Cortex of kidney (tissue), 1 donor: ENCODE measurements at places on chromosomes 4 and X.

DNA sequence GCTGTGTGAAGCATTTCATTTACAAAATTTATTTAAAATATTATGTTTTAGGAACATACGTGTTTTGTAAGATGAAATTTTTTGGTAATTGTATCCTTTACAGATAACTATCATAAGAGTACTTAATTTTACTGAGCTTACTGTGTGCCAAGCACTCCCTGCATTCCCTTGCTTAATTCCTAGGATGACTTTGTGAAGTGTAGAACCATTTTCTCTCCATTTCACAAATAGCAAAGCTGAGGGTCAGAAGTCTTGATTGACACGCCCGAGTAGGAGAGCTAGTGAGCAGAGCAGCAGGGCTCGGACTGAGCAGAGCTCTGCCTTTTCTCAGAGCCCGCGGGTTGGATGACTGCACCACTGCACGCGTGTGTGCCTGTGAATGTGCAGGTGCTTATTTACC is 30.6 kb downstream of the PIGG start:
- no peak for DNase-seq

GRCh38 chr4:37964734-37965457 is 4.7 kb downstream of the PTTG2 start:
- no peak for DNase-seq

- DNase-seq = no peak
Observed at GRCh38 chrX:151176231-151176750, at the start of gene GPR50. TSS of gene GPR50 (plus strand) at chrX:151176584. CDS start at chrX:151176722, 138 bp downstream.

- DNase-seq = no peak
Observed at GRCh38 chr4:25874655-25875054, 11.9 kb upstream of the SEL1L3 start.

- no peak for DNase-seq
Observed at GRCh38 chrX:124217304-124218251, 114.9 kb upstream of the TEX13D start.

- DNase-seq = no peak
Observed at GRCh38 chr4:138978028-138978585, 37.5 kb upstream of the NOCT start.

DNA sequence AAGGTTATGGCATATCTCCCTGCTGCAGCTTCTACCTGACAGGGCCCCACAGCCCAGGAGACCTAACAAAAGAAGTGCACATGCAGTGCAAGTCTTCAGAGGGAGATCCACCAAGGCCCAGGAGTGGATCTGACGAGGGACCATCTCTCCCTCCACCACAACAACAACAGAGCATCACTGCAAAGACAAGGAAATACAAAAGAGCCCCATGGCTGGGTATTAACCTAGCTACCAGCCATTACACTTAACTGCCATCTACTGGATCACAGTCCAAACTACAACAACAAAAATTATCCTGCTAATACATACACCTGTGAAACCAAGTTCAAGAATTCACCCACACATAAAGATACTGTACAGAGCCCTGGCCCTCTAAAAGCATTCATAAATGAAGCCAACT is 280.2 kb upstream of the SLC7A11 start:
- DNase-seq = no peak

DNA sequence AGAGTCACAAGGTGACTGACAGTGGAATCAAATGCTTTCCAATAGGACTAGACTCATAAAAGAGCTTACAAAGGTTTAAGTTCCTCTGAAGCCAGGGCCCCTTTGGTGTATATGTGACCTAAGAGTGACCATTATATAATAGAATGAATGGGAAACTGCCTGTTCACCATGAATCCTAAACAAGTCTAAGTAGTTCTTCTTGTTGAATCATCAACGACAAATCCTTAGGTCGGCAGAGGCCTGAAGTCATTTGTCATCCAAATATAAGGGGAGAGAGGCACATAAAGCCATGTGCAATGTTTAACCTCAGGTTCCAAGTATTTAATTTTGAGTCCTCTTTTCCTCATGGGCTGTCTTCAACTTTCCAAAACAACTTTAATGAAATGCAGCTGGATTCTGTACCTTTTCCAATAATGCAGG is 122.4 kb downstream of the RASL11B start:
- DNase-seq = no peak

GRCh38 chrX:22136711-22137110 is 104.6 kb downstream of the PHEX start:
- no peak for DNase-seq

DNA sequence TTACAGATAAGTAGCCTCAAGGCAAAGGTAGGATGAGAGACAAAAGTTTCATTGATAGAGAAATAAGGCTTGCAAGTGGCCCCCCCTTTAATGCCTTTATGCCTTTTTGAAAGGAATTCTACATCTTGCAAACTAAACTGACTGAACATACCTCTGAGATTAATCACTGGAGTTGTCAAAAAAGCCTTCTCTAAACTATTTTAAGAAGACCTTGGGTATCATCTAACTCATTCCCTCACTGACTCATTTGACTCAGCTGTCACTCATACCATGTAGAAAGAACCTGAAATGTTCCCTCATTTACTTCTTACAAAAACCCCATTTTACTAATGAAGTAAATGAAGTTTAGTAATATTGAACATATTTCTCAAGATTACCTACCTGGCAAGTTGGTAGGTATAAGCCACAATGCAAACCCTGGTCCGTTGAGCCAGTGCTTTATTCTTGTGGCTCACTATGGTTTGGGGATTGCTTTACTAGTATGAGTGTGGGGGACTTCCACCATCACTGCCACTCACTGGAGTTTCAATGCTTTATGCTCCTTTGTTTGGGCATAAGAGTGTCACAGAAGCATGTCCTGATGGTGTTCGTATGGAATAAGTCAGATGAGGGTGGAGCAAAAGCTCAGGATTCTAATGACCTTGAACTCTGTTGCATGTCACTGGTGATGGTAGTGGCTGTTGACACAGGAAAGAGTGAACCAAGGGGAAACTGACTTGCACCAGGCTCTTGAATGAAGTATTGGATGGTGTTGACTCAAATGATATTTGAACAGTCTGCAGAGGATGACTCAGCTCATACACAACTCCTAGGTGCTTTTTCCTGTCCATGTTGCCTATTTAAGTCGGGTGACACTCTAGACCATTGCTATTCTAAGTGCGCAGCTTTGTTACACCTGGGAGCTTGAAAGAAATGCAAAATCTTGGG is 305.5 kb upstream of the EMCN start:
- no peak for DNase-seq

DNA sequence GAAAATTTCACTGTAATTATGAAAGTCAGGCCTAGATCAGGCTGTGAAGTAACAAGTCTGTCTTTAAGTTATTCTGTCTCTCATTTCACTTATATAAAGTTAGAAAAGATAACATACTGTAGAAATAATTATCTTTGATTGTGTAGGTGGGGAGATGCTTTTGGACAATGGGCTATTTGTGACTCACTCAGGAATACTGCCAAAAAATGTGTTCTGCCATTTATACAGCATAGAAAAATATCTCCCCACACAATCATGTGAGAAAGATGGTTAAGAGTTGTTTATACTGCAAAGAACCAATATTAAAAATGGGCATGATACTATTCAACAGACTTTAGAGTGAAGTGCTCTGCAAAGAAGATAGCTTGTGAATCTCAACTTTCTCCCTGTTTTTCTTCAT is 95.0 kb upstream of the GABRA2 start:
- DNase-seq = no peak

DNA sequence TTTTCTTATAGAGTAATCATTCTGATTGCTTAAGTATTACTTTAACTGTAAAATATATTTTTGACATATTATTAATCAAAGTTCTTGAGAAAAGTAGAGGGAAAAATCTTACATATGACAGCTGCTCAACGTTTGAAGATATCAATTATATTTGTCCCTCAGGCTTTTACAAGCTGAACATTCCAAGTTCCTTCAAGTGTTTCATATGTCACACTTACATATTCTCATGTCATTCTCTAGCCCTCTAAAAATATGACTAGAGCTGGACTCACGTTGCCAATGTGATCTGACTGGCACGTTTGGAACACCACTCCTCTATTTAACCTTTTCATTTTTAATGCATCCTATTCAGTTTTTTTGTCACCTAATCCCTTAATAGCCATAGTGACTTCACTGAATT is 492.9 kb downstream of the PCDH18 start:
- no peak for DNase-seq

DNA sequence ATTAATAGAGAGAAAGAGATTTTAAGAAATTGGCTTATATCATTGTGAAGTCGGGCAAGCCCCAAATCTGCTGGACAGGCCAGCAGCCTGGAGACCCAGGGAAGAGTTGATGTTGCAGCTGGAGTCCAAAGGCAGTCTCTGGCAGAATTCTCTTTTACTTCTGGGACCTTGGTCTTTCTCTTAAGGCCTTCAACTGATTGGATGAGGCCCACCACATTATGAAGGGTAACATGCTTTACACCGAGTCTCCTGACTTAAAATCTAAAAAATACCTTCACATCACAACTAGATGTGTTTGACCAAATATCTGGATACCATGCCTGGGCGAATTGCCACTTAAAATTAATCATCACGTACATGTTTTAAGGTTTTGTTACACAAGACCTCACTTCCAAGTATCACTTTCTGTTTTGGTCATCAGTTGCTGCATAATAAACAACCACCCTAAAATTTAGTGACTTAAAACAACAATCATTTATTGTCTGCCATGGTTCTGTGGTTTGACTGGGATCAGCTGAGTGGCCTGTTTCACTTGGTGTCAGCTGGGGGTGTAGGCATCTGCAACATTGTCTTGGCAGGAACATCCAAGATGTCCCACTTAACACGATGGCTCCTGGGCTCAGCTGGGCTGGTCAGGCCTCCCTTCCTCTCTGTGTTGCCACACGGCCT is 3.4 kb downstream of the CD38 start:
- no peak for DNase-seq

- no peak for DNase-seq
Observed at GRCh38 chrX:105274091-105274490, 53.6 kb upstream of the TEX13A start.

DNA sequence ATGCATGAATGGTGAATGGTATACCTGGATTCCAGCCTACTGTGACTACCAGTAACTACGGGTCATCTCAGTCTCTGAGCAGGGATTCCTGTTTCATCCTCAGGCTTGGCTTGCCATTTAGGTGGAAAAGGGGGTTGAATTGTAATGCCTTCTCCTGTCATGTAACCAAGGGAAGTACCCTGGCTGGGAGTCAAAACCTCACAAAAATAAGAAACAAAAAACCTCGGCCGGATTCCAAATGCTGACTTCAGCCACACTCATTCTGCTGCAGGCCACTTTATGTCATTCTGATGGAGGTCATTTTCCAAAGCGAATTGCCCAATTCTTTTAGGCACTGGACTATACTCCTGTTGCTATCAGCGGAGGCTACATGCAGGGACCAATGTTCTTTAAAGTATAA is 324.7 kb downstream of the LDB2 start:
- no peak for DNase-seq

DNA sequence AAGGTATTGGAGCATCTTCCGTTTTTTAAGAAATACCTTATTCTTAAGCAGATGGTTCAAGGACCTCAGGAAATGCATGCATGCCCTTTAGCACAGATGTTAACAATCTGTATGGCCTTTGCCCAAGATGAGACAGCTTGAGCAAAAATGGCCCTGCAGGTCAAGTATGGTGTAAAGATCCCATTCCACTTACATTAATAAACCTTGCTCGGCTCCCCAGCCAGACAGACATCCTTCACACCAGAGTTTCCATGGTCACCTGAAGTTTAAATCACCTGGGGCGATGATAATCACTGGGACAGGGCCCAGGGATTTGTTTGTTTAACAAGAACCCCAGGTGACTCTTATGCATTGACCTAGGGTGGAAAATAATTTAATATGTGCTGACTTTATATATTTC is 287.0 kb upstream of the NOCT start:
- DNase-seq = no peak

DNA sequence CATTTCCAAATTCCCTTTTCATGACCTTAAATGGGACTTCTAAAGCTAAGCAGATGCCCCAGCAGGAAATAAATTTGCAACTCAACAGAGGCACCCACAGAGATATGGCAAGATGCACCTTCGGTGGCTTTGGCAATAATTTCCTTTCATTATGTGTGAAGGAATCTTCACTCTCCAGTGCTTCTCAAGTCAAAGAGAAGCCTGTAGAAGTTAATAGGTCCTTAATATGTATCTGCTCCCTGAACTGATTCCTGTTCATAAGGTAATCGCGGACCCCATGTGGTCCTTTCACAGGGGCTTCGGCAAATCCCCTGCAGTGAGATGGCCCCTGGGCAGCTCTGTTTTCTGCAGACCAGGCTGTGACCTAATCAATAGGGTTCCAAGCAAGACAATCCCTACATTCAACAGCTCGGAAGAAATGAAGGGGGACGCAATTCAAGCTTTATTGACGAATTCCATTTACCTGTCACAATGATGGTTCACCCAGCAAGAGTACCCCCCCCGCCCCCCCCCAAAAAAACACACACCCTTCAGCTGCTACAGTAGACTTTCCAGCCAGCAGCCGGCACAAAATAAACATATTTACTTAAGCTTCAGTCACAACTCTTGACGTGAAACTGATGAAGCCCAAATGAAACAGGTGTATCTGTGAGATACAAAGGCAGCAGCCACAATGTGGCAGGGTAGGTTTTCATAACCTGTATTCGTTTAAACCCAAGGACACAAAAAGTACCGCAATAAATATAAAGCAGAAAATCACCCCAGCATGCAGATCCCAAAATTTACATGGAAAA is 35.3 kb downstream of the FAT1 start:
- DNase-seq = no peak

DNA sequence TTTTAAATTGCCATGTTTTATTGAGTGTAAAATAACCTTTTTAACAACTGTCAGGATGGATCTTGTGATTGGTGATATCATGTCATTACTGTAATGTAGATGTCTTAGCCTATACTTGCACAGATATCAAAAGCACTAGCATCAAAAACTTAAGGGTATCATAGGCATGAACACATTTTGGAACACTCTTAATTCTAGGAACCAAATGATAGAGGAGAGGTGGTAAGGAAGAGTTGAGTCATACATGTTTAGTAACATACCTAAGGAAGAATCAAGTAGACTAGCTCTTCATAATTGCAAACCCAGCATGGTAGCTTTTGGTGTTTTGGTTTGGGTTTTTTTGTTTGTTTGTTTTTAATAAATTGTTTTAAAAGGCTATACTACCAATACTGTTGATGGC is 43.4 kb downstream of the SMARCAD1 start:
- DNase-seq = no peak

GRCh38 chr4:53592686-53593501 is 1.6 kb upstream of the LNX1 start:
- DNase-seq = peak; percentile 5

- no peak for DNase-seq
Observed at GRCh38 chrX:123330229-123330942, 146.3 kb downstream of the GRIA3 start.

GRCh38 chrX:129979207-129979920 is 3.1 kb upstream of the BCORL1 start:
- DNase-seq = no peak

- DNase-seq = no peak
Observed at GRCh38 chr4:156553659-156554058, 417.9 kb downstream of the PDGFC start.
